EL (cell line): ENCODE measurements at places on chromosomes 3 and 15.

DNA sequence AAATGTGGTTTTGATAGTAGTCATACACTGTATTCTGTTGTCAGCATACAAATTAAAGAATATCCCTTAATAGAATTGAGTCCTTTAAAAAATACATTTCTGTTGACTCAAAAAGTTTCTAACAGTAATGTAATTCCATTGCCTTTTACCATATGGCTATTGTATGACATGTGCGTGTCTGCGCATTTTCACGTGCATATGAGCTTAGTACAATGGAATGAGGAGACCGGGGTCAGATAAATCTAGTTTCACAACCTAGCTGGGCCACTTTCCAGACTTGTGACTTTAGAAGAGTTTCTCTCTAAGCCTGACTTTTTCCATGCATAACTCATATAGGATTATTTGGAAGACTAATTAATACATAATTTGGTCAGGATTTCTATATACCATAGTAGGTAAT, 38.7 kb downstream of the ZBTB38 start:
- DNase-seq = peak; percentile 98

DNA sequence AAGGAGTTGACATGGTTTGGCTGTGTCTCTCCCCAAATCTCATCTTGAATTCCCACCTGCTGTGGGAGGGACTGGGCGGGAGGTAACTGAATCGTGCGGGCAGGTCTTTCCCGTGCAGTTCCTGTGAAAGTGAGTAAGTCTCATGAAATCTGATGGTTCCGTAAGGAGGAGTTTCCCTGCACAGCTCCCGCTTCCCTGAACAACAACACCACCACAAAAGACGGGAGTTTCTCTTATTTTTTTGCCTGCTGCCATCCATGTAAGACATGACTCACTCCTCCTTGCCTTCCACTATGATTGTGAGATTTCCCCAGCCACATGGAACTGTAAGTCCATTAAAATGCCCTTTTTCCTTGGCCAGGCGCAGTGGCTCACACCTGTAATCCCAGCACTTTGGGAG, 22.7 kb downstream of the XXYLT1 start:
- no peak for DNase-seq

- DNase-seq = no peak
Measured at GRCh38 chr3:141909408-141909807, 33.0 kb downstream of the ATP1B3 start.

DNA sequence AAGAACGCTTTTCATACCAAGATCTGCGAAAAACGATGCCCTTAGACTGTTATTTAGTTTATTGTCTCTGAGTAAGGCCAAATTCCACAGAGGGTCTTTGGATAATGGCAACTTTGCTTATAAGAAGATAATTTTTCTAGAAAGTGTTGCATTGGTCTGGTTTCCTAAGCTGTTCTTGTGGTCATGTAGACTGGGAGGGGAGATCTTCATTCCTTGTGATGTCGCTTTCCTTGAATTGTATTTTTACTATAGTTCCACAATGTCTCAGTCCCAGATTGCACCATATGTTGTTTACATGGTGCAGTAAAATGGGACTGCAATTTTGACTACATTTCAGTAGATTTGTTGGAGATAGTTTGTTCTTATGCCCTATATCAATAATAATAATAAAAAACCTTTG, 28.8 kb upstream of the ST3GAL6 start:
- no peak for DNase-seq

DNA sequence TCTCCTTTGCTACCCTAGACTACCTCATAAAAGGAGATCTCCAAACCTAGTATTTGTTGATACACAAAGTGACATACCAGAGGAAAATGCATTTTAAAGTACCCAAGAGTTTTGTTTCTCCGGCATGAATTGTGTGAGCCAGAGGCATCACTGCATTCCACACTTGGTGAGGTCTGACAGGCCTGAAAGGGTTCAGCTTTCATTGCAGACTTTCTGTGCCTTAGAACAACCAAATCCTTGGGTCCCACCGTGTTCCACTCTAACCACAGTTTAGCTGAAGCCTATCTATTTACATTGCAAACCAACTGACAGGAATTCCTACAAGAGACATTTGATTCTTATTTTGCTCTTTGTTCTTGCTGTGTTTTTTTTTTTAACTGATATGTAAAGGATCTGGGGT, 21.0 kb upstream of the EID1 start:
- DNase-seq = peak; percentile 39

- no peak for DNase-seq
Measured at GRCh38 chr3:149752788-149753136, 473 bp upstream of the COMMD2 start.

DNA sequence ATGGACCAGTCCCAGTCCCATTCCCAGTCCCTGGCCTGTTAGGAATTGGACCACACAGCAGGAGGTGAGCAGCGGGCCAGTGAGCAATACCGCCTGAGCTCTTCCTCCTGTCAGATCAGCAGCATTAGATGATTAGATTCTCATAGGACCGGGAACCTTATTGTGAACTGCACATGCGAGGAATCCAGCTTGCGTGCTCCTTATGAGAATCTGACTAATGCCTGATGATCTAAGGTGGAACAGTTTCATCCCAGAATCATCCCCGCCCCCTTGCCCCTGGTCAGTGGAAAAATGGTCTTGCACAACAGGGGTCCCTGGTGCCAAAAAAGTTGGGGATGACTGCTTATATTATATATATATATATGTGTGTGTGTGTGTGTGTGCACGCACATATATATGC, 63.1 kb downstream of the IFT57 start:
- DNase-seq = peak; percentile 45

DNA sequence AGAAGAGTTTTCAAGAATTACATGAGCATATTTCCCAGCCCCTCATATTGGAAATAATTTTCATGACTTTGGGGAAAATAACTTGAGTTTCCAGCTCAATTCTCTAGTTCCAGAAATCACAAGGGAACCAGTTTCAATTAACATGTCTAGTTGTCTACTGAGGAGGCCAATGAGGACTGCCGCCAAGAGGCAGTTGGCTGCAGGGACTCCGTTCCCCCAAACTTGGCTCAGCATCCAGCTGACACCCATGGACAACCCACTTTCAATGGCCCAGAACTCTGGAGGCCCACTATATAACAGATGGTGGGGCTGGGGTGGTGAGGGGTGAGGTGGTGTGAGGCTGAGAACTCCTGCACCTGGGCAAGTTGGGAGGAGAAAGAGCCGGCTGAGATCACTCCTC, 86.5 kb upstream of the TNFAIP8L3 start:
- DNase-seq = no peak

GRCh38 chr15:57541805-57542504, 49.7 kb upstream of the MYZAP start:
- DNase-seq = peak; percentile 70

- DNase-seq = no peak
Measured at GRCh38 chr3:9168241-9168741, 81.2 kb downstream of the SRGAP3 start.

DNA sequence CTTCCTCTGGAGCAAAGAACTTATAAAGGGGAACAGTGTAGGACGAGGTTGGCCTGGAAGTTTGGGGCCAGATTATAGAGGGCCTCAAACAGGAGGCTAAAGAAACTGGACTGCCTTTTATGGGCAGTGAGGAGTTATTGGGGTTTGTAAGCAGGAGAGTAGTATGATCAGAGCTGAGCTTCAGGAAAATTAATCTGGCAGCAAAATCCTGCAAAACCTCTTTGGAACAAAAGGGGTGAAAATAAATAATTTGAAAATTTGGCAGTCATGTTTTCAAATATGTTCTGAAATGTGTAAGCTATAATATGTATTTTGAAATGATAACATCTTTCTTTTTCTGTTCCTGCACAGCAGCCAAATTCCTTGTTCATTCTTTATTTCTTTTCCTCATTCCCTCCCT, 164.9 kb downstream of the THSD4 start:
- DNase-seq = no peak

DNA sequence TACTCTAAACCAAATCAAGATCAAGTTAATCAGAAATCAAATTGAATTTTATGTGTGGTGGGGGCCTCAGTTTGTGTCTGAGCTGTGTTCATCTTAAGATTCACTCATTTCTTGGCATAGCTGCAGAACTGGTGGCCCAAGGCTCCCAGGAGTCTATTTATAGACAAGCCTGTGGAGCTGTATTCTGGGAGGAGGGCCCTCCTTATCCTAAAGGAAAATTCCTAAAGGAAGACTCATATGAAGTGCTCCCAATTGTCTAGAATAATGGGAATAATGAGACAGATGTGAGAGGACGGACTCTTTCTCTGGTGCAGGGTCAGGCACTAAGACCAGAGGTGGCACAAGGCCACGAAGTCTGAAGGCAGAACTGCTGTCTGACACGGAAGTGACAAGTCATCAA, 38.9 kb downstream of the C3orf85 start:
- peak; percentile 34 for DNase-seq

GRCh38 chr15:85008474-85009260, 27.0 kb downstream of the PDE8A start:
- no peak for DNase-seq

DNA sequence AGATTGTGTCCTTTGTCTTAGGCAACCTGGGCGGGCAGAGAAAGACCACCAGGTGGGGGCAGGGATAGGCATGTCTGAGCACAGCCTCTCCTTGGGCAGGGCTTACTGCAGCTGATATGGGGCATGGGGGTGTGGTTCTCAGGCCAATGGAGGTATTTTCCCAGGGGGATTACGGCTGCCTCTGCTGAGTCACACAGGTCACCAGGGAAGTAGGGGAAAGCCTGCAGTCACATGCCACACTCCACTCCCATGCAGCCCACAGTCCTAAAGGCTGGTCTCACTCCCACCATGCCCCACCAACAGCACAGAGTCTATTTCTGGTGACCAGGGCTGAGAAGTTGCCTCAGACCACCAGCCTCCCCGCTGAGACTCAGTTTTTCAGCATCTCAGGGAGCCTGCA, 466.4 kb downstream of the DIPK2A start:
- no peak for DNase-seq

- DNase-seq = no peak
Measured at GRCh38 chr3:151971814-151972579, 98.6 kb downstream of the SUCNR1 start.

DNA sequence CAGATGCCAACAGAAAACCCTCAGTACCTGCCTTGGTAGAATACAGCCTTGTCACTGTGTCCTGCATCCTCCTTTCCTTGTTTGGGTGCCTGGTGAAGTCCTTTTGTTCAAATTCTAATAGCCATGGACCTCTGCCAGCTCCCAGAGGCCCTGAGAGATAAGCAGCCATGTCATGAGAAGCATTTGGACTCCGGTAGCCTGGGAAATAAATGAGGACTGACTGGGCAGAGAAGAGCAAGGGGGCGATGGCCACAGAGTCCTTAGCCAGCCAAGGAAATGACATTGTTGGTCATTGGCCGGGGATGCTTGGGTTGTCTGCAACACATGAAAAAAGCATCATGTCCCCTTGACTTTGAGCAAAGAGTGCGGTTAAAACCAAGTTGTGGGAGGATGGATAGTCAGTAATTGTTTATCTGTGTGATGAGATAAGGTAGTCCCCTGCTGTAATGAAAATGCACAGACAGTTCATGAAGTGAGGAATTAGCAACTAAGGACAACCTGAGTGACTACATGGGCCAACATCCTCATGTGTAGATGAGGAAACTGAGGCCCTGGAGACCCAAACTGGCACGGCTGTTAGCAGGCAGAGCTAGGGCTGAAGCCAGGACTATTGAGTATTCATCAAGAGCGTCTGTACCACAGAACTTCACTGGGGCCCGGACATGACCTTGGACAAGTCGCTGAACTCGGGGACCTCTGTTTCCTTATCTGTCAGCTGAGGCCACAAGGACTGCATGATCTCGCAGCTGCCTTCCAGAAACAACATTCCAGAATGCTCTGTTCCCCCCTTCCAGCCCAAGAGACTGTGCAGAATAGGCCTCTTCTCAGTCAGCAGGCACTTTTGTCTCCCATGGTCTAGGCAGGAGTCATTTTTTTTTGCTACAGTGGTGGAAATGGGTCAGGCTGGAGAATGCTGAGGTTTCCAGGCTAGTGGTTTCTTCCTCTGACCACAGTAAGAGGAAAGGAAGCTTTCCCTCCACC, 90.5 kb upstream of the CTDSPL start:
- DNase-seq = no peak

DNA sequence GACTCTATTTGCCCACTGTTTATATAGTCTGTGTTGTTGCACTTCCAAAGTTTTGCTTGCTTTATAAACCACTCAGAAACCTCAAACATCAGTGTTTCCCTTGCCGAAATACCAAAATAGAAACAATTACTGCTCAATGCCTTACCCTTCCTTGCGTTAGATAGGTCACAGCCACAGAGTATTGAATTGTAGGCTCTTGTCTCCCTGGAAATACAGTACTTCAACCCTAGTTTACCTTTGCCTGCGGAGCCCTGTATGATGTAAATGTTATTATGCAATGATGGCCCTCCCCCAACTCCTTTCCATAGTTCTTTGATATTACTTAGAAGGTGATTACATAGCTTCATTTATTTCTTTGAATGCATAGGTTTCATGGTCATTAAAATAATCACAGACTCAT, 44.2 kb downstream of the SOX2 start:
- no peak for DNase-seq

GRCh38 chr15:29689287-29689986, 132.8 kb downstream of the TJP1 start:
- DNase-seq = no peak

DNA sequence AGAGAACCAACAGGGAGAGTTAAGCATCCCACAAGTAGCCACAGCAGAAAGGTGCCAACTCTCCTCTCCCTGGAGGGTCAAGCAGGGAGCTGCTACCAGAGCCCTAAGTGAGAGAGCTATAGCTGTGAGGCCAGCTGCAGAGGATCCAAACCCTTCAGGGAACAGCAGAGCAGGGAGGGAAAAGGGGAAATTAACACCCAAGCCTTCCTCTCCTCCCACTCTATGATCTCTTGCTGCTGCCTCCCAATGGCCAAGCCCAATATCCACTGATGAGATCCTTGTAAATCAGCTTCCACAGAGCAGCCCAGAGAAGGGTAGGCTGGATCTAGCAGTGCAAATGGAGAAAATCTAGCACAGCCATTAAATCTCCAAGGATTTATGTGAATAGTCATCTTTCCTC, 68.2 kb upstream of the THBS1 start:
- DNase-seq = no peak

DNA sequence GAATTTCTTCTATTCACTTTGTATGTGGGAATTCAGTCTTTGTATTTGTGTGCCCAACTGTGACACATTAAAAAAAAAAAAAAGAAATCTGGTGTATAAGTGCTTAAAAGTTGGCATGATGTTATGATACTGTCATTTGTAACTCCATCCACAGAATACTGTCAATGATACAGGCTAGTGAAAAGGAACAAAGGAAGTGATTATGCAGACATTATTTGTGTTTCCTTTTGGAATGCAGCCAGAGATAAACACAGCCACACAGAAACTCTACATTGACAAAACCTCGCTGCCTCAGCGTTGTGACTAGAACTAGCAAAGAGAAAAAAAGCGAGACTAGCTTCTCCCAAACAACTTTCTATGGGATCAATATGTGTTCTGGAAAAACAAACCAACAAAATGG, 519.2 kb upstream of the AGTR1 start:
- no peak for DNase-seq

GRCh38 chr15:91866371-91866905, 12.9 kb downstream of the SLCO3A1 start:
- peak; percentile 13 for DNase-seq
